Activated CD8-positive, alpha-beta memory T cell treated with anti-CD3 and anti-CD28 coated beads, Interleukin-2, amount 10 ng/mL, durations not matched to agents 7 days and 5 days (primary cell): ENCODE measurements at places on chromosomes 1 and 21. TPM values are rescaled to one million over a fixed set of nuclear protein-coding genes. Genes with fewer than 3 reads are reported as not detected.

DNA sequence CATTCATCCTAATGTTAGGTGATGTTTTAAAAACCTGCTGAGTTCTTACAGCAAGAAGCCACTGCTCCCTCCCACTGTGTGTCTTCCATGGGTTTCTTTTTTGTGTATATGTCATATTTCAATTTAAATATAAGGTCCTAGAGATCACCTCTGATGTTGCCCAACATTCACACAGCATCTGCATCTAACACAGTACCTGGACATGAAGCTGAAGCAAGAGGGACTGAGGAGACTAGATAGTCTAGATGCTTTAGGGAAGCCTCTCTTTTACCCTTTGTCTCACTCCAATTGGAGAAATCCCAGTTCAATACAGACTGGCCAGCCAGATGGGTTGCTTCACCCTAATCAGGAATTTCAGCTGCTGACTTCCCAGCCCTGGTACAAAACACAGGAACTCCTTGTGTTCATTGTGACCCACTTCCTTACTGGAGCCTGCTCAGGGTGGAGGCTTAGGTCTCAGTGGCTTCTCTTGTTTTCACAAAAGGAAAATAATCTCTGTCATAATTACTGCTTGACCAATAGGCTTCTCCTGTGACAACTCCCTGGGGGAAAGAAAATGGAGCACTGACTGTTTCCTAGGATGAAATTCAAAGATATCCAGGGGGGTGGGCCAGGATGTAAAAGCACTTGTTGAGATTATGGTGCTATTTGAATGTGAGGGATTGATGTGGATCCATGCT, 17.3 kb downstream of the BTG2 start:
- DNase-seq, result no peak

- no peak for DNase-seq
Measured at GRCh38 chr1:7584157-7584556, 186.9 kb upstream of the VAMP3 start.

DNA sequence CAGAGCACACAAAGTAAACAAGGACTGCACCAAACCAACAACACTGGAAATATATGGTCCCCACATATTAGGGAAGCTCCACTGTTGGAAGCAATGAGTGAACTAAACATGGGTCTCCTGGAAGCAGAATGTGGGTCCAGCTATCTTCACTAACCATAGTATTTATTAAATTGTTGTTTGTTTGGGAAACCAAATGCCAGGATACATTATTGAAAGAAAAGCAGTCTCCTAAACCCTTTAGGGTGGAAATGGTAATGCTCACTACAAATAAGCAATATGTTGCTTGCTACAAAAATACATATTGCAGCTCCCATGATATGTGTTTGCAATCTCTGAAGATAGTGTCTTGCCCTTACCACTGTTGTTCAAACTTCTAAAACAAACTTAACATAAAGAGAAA, 2.2 kb downstream of the NEGR1 start:
- no peak for DNase-seq

DNA sequence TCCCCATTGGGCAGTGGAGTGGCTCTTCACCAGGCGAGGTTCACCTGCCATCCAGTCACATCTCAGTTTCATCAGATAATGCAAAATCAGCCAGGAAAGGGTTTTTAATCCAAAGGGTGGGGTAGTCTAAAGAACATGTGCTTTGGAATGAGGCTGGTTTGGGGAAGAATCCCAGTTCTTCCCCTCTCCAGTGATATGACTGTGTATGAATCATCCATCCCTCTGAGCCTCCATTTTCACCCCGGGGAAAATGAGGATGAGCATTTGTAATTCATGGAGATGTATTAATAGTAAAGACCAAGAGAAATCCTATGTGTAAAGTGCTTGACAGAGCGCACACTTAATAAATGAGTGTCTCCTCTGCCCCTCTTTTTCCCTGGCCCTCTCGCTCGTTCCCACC, 215.1 kb upstream of the FGGY start:
- DNase-seq, result no peak

GRCh38 chr1:151130987-151131586, 15.3 kb downstream of the SEMA6C start:
- peak; percentile 82 for DNase-seq

DNA sequence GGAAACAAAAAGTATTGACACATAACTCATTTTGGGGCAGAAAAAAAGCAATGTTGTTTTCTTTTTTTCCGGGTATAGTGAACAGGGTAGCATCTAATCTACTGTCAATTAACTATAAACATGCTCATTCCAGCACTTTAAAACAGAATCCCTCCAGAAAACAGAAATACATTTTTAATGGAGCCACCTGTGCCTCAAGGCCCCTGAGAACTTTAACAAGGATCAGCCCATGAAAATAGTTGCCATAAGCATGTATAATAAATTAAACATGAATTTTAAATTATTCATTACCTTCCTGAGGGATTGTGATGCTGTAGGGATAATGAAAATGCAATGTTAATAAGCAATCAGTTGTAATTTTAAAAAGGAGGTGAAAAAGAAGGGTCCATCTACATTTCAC, 101.4 kb upstream of the IVNS1ABP start:
- DNase-seq, result no peak

- no peak for DNase-seq
Measured at GRCh38 chr1:34268311-34268954, 91.7 kb downstream of the C1orf94 start.

DNA sequence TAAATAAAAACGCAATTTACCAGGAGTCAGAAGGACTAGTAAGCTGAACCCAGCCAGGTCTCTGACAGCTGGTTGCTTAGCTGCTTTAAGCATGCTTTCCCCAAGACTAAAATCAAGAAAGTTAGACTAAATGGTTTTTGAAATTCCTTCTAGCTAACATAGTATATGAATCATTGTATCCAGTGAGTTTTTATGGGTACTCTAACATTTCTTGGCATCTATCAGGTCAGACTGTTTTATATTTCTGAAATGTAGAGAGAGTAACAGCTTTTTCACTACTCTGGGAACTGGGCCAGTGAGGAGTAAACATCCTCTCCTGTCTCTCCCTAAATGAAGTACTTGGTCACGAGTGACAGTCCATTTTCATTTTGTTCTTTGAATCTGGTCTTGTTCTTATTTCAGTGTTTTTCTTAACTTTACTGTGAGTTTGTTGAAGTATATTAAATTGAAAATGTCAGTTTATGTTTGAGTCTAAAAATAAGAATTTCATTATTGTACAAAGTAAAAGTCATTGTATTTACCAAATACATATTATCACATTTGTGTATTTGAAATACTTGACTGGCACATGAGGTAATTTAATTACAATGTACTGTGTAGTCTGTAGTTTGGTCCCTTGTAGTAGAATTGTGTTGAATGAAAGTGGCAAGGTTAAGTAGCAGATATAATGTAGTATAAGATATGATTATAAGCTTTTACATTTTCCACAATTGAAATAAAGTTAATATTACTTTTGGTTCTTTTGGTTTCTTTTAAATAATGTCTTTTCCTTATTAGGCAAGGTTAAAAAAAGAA, 47.6 kb downstream of the PKN2 start:
- DNase-seq, result no peak

The AGBL4 gene
- not detected for total RNA-seq

DNA sequence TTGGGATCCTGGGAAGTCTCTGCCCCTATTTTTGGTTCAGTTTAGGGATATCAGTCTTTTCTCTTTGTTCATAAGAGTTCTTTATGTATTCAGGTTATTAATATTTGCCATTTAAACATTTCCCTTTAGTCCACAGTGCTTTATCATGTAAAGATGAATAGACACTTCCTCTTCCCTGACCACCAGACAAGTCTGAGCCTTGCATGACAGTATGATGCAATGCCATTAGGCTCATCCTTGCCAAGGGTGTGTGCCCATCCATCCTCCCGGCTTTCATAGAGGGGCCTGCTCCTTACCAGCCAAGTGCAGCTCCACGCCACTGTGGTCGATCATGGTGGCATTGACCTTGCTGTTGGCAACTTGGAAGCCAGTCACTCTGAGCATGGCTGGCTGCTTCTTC, 52.1 kb downstream of the ZSCAN20 start:
- no peak for DNase-seq

The SYT11 gene
- total RNA-seq, result 17.1 TPM

- DNase-seq, result no peak
Measured at GRCh38 chr1:48803474-48803873, 26.8 kb upstream of the BEND5 start.

- DNase-seq, result no peak
Measured at GRCh38 chr21:39555911-39556590, 56.7 kb upstream of the B3GALT5 start.

DNA sequence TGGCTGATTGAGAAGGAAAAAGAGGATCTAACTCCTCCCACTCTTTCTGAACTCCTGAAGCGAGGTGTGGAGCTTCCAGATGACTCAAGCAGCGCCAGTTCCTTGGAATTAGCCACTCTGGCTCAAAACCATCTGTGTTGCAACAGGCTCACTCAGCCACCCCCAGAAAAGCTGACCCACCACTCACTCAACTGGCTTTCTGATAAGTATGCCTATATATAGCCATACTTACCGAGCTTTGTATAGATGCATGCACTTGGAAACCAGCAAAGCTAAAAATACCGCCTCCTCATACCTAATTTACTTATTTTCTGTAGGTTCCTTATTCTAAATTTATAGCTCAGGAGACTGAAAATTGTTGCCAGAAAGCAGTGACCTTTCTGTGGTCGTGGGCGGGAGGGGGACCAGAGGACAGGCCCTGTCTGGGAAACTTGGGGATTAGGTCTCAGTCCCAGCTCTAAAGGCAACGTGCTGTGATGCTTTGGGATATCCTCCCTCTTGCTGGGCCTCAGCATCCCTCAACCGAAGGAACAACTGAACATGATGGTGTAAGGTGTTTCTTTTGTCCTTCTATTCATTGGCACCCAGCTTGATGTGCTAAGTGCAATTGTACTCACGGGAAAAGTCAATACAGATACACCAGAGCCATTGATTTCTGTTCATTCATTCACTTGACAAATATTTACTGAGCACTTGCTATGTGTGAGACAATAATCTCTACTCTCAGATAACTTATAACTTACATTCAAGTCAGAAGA, 65.7 kb downstream of the NENF start:
- DNase-seq, result no peak

DNA sequence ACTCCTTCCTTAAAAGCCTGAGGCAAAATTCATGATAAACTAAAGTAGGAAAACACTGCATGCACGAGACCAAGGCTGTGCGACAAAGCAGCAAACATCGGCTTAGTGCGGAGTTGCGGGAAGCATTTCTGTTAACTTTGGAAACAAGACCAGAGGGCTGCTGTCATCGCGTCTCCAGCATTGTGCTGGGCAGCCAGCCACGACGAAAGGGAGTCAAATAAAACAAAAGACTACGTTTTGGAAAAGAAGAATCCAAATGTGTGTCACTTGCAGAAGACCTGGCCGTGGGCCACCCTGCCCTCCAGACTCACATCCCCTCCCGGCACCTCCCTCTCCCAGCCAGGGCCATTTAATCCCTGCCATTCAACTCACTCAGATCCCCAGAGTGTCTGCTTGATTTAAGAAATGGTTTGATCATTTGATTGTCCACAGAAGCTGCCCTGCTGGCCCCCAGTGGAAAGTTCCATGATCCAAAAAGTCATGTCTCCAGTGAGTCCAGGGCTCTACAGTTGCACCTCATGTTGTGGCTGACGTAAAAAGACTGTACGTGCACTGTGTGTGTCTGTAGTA, 2.4 kb upstream of the KRTAP10-11 start:
- DNase-seq, result no peak

DNA sequence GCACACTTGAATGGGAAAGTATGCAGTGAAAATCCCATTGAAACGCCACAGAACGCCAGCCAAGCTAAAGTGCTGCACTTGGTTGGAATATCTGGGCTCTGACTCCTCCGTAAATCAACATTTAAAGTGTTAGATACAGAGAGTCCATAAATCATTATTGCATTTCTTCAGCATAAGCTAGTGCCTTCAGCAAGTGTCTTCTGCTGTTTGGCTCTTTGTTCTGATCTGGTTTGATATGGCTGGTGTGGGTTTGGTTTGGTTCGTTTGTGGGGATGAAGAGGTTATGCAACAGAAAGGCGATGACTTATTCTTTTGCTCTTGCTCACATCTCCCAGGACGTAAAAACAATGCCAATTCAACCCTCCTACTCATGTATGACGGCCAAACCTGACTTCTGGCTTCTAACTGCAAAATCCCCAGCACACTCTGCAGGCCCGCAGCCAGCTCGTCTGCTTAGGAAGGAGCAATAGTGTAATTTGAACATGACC, 121.8 kb upstream of the ERG start:
- no peak for DNase-seq

DNA sequence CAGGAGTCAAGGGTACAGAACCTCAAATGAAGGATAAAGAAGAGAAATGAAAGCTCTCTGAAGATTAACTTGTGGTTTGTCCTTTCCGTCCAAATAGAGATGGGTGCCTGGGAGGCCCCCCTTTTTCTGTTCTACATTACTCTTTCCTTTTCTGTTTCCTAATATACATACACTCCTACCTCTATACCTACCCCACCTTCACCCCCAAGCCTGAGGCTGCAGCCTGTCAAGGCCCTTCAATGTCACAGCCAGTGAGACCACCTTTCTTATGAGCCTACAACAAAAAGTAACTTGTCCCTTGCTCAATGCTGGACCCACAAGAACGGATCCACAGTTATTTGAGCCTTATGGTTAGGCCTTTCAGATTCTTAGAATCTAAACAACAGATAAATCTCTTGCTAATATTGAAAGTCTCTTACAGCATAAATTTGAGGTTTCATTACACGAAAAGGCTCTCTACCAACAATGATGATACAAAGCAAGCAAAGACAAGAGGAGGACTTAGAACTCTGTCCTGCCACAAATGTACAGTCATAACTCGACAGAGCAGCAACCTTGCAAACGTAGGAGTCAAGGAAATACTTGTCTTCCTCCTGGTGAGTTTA, 4.1 kb upstream of the TRAF3IP3 start:
- DNase-seq, result peak; percentile 79

DNA sequence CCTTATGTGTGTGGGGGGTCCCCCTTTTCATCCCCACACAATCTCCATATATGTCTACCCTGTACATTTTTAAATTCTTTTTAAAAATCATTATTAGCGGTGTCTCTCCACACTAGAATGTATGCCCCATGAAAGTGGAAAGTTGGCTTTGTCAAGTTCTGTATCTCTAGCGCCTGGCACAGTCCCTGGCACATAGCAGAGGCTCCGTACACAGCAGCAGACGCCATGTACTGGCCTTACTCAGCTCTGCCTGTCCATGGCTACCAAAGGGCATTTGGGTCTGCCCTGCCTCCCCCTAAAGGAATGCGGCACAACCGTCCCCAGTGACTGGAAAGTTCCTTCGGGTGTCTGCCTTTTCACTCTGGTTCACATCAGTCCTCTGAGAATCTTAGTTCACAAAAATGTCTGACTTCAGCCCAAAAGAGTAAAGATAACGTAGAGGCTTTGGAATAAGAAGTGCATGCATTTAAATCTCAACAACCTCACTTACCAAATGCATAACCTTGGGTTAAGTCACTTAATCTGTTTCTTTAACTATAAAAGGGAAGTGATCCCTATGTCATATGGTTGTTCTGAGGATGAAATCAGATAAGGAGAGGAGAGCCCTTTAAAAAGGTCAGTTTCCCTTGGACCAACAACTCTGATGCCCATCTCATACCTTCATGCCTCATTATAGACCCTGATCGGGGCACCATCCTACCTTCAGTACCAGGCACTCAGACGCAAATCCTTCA, 61.1 kb downstream of the CD46 start:
- DNase-seq, result peak; percentile 26
